ENCODE measurements at places on chromosomes 1 and 21. TPM values are rescaled to one million over a fixed set of nuclear protein-coding genes. Genes with fewer than 3 reads are reported as not detected.

Gene RNU1-2
- polyA plus RNA-seq, result not detected

Gene SAMSN1
- polyA plus RNA-seq, result 0.31 TPM

Gene FCGR3B
- 0.08 TPM for polyA plus RNA-seq

Gene PIGM
- polyA plus RNA-seq, result 0.66 TPM

Gene TP73
- under 0.01 TPM for polyA plus RNA-seq

Gene HSPB7
- polyA plus RNA-seq, result 1,867 TPM

Gene AP4B1
- polyA plus RNA-seq, result 11.4 TPM

Gene AKR7A3
- 0.34 TPM for polyA plus RNA-seq

Gene OPRD1
- 0.03 TPM for polyA plus RNA-seq

Gene TMEM183A
- polyA plus RNA-seq, result 29.9 TPM
